NCI-H1417 (cell line): ENCODE measurements at places on chromosomes 2 and 18.

GRCh38 chr2:186962085-186962747, 113.2 kb upstream of the ZSWIM2 start:
- no peak for DNase-seq

GRCh38 chr2:59974051-59974766, 579.2 kb downstream of the BCL11A start:
- DNase-seq = no peak

DNA sequence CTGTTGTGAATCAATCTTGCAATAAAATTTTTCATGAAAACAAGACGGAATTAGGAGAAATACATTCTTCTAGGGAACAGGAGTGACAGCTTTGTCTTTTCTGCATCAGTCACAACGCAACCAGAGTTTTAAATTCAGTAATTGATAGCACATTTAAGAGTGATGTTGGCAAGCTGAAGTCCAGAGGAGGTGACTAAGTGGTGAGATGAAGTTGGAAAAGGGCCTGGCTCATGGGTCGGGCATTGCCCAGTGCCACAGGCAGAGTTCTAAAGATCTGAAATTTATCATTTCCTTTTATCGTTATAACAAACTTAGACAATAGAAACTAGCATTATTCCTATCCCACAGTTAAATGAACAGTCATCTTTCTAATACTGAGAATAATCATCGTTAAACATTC, 764.6 kb upstream of the ZEB2 start:
- DNase-seq = no peak

- DNase-seq = no peak
Observed at GRCh38 chr2:213316001-213316735, 31.9 kb downstream of the SPAG16 start.

- no peak for DNase-seq
Observed at GRCh38 chr2:230910546-230911177, 14.4 kb downstream of the GPR55 start.

DNA sequence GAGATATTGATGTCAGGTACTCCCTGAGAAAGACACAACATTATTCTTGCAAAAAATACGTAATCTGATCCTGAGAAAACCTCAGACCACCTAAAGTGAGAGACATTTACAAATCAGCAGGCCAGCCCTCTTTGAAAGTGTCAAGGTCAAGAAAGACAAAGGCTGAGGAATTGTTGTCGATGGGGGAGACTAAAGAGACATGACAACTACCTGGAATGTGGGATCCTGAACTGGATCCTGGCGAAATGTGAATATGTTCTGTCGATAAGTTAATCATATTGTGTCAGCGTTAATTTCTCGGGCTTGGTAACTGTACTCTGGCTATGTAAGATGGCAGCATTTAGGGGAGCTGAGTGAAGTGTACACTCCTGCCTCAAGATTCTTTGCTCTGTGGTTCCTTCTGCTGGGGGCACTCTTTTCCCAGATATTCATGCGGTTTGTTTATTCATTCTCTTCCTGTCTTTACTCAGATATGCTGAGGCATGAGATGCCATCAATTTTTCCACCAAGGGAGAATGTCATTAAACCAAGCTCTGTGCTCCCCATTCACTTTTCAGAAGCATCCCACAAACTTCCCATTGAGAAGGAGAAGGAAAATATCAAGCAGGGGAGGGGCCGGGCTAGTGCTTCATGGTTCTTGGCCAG, 154.9 kb downstream of the CAPN13 start:
- no peak for DNase-seq

DNA sequence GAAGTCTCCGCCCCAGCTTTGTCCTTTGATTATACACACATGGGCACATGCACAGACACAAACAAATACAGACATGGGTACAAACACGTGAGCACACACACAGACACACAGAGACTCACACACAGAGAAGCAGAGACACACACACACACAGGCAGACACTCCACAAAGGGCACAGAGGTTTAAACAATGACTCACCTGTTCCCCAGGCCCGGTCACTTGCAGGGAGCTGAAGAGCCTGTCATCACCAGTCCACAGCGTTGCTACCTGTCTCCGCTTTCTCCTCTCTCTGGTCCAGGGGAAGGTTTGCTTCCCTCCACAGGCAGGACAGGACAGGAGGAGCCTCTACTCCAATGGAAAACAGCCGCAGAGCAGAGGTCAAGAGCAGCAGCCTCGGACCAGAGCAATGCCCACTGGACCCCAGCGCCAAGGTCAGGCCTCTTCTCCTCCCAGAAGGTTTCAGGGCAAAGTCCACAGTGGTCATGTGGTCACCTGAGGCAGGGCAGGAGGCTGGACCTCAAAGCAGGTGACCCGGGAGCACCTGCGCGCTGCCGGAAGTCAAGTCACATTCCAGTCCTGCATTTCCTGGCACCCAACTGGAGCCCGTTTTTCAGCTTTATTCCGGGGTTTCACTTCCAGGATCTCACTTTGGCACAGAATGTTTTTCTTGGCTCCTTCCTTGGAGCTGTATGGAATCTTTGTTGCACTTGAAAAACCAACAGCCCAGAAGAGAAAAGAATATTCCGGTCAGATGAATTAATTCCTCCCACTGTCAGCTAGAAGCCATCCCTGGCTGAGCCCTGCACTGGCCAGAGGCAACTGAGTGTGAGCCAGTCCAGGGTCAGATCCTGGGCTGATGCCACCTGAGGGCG, at the start of gene RAB17:
Gene RAB17 (minus strand): TSS at position 463 of the 869 bp plus-strand sequence. CDS start 4,580 bp downstream, outside the sequence.
- peak; percentile 77 for DNase-seq

DNA sequence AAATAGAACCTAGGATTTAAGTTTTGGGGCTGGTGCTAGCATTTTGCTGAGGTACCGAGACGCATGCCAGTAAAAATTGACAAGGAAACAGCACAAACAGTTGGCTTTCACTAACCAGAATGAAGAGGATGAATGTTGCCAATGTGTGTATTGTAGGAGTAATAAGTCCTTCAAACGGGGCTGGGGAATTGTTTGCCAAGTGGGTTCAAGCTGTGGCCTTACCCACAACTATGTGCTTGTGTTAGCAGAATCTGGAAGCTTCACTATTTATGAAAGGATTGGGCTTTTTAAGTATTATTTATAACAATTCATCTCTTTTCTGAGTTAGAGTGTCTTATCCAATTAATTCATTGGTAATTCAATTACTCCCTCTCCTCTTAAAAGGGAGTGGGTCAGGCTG, 15.0 kb upstream of the KIF5C start:
- no peak for DNase-seq

GRCh38 chr2:191446910-191447309, 201.7 kb downstream of the MYO1B start:
- DNase-seq = no peak

- no peak for DNase-seq
Observed at GRCh38 chr2:181810823-181811695, 80.5 kb upstream of the ITPRID2 start.

DNA sequence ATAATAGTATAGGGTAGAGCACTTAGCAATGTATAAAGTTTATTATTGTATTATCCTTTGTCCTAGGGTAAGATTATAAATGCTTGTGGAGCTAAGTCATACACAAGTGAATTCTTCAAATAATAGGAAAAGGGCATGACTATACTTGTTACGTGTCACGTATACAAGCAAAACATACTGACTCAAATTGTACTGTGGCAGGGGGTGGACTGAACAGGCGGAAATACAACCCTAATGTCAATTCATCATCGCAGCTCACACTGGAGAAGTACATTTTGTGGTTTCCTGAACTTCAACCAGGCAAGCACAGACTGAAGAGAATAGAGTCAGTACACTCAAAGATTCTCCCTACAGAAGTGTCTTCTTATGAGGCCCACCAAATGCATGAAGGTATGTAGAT, 201.0 kb downstream of the MBD2 start:
- DNase-seq = no peak

- no peak for DNase-seq
Observed at GRCh38 chr2:134405611-134406081, 151.8 kb downstream of the MGAT5 start.
